ENCODE measurements at places on chromosomes 3 and 15.

GRCh38 chr15:54998661-54999060, 198.1 kb downstream of the RSL24D1 start:
- DNase-seq = no peak

- no peak for DNase-seq
Observed at GRCh38 chr3:8560366-8561007, 58.9 kb downstream of the LMCD1 start.

DNA sequence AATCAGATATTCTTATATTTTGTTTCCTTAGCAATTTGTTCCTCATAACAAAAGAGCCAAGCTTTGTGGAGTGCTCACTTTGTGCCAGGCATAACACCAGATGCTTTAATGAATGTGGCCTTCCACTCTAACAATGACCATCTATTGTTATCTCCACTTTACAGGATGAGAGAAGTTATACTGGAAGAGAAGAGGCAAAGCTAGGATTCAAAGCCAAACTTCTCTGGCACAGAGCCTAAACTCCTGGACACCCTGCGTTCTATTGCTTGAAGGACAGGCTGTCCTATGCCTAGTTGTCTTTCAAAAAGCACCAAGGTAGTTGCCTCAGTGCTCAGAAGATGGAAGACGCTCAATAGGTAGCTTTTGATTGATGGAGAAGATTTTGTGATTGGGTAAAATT, 123.2 kb upstream of the FEZF2 start:
- no peak for DNase-seq

DNA sequence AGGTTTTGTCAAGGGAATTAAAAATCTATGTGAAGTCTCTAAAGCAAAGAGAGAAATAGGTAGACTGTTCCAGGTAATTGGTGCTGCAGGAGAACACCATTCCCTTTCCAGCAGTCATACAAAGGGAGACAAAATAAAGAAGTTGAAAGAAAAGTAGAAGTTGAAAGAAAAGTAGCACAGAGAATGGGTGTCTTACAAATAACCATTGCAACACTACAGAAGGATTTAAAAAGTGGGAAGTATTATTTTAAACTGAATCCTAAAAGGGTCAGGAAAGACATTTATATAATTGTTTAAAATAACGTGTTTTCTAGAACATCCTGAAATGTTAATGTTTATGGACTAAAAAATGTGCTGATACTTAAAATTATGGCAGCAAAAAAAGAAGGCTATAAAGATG, 223.8 kb downstream of the RSRC1 start:
- DNase-seq = no peak

DNA sequence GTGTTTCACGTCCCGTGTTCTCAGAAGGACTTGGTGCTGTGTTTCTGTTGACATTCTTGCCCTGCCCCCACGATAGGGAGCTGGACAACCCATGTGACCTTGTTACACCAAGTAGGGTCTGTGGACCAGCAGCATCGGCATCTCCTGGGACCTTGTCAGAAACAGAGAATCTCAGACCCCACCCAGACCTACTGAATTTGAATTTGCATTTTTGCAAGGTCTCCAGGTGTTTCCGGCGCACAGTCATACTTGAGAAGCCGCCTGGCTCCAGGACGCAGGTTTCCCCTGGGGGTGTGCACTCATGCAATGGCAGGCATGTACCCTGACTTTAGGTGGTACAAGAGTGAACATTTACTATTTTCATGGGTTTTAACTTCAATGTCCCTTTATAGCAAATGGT, 117.9 kb downstream of the TLE3 start:
- no peak for DNase-seq

DNA sequence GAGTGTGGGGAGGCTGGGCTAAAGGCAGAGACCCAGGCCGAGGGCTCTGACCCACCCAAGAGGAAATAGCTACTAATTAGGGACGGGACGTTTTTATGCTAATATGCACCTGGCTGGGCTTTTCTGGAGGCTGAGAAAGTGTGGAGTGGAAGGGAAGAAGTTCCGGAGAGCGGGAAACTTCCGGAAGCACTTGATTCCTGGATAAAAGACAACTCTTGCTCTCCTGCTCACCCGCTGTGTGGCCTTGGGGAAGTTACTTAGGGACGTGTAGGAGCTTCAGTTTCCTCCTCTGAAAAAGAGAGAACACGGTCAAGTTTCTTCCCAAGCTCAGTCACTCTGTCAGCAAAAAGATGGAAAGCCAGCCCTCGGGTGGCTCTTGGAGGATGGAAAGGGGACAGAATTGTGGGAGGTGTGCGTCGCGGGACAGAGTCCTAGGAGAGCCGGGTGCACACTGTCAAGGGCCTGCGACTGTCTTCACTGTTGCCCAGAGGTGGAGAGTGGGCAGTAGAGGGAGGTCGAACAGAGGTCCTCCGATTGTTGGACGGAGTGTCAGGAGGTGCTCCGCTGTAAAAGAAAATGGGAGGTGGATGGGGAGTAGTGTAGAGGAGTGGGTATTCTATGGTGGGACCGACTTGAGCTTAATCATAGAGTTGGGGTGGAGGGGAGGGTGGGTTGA, 43.2 kb downstream of the EPHB3 start:
- DNase-seq = no peak

DNA sequence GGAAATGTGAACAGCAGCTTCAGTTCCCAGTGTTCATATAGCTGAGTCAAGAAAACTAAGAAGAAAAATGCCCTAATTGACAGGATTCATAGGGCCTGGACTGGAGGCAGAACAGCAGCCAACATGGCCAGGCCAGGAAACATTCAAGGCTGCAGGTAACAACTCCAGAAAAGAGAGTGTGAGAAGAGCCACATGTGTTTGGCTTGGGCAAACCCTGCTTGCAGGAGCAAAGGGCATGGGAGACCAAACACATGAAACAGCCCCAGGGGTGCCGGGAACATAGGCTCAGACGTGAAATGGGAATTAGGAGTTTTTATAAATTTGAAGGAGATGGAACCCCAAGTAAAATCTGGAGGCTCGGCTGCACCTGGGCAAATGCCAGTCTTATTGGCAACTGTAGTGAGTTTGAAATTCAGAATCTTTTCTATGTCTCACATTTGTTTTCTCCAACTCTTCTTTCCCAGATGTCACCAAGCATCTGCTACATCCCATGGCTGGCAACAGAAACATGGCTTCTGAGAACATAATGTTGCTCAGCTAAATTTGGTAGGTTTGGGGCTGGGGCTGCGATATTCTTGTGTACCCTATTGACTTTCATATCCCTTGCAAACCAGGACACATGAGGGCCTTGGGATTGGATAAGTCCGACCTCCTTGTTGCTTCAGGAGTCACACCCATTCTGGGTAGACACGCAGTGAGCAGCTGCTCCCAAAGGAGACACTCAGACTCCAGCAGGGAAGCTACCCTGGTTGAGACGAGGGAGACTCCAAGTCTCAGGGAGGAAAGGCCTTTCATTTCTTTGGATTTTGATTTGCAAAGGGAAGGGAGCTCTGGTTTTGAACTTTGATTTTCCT, 98.9 kb upstream of the CLSTN2 start:
- no peak for DNase-seq

DNA sequence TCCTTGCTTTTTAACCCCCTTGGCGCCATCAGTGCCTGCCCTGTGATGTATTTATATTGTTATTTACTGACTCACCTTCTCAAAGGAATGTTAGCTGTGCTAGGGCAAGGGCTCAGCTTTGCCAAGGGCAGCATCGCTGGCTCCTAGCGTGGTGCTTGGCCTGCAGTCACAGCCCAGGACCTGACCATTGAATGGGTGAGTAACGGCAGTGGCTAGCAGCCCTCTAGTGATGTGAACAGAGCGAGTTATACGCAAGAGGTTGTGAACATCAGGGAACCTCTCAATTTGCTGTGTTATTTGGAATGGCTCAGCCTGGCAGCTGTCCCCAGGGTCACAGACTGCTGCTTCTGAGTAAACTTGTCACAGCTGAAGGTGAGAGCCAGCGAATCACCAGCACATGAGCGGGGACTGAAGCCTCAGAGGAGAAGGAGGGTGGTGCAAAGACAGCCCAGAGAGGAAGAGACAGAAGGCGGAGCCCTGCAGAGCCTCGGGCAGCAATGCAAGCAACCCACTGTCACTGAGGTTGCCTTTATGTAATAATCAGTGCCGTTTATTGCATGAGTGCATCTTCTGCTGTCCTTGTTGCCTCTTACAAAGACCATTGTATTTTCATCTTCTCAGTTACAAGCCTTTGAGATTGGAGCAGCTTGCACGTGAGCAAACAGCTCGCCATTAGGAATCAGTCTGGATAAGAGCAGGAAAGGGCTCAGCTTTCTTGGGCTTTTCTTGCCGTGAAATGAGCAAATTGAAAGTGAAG, 158.3 kb downstream of the SLCO3A1 start:
- no peak for DNase-seq

DNA sequence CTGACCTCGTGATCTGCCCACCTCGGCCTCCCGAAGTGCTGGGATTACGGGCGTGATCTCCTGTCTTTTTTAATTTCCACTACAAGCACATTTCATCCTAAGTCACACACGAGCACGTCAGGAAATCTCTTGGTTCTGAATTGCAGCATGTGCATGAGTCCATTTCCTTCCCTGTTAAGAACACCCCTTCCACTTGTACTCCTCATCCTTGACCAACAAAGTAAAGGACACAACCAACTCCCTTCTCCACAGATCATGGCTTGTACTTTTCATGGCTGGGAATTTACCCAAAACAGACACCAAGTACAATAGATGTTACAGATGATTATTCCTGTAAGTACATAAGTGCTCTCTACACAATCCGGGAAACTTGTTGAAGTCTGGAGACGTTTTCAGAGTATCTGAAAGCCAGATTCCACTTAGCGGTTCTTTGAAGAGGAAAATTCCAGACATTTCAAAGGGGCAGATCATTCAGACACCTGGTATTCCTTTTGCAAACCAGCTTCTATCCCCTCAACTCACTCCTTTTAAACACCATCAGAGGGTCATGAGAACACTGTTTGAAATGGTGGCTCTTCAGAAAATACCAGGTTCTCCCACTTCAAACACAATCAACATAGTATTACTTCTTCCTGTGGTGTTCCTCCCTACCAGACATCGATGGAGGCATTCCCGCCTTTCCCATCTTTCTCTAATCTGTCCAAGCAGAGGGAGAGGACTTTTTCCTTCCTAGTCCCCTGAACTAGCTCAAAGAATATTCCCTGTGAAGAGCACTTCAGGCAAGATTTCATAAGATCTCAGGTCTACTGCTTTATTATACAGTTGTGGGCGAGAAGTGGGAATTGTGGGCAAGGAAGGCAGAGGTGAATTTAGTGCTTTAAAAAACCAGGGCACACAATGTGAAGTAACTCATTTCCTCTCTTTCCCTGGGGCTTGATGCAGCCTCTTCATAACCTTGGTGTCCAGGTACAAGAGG, 80.1 kb upstream of the TSC22D2 start:
- DNase-seq = no peak

GRCh38 chr15:88002706-88003105, 253.8 kb downstream of the NTRK3 start:
- no peak for DNase-seq

- no peak for DNase-seq
Observed at GRCh38 chr3:170228093-170228766, 6.0 kb downstream of the PRKCI start.

DNA sequence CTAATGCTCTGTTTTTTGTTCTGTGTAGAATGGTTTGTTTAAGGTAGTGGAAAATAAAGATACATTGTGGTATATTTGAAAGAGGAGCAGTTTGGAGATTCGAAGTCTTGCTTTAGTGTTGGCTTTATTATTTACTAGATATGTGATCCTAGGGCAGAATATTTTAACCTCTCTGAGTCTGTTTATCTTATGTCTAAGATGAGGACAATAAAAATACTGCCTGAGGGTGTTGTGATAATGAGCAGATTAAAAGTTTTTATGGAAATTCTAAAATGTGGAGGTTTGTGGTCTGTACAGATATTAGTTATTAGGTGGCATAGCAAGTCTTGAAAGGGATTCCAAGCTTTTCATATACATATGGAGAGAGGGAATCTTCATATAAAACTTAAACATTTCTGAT, 15.0 kb downstream of the TCF12 start:
- no peak for DNase-seq

- DNase-seq = no peak
Observed at GRCh38 chr3:157610876-157611535, 107.8 kb upstream of the VEPH1 start.

GRCh38 chr15:48408327-48408726, 77.1 kb downstream of the DUT start:
- DNase-seq = no peak

GRCh38 chr15:29672923-29673809, 149.1 kb downstream of the TJP1 start:
- no peak for DNase-seq

GRCh38 chr15:69031013-69032001, 16.8 kb downstream of the NOX5 start:
- no peak for DNase-seq

DNA sequence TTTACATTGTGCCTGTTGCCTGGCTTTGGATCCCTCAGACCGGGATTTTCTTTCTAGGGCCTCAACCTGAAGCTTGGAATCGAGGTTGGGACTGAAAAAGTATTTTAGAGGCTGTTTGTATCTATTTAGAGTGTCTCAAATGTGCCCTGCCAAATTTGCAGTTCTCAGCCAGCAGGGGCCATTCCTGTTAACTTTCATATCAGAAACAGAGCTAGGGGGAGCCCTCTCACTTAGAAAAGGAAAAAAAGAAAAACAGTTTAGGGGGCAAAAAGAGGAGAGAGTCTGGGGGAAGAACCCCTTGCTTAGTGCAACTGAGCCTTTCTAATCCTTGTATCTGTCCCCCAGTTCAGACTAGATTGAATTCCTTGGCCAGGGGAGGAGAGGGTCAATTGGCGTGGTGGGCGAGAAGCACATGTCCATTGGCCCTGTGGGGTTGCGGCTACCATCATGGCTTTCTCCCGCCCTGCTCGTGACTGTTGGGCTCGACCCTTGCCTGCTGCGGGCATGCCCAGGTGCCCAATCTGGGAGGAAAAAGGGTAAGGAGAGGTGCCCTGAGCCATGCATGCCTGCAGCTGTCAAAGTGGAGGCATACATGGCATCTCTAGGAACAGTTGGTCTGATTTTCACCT, 101.6 kb downstream of the CFAP44 start:
- DNase-seq = no peak

DNA sequence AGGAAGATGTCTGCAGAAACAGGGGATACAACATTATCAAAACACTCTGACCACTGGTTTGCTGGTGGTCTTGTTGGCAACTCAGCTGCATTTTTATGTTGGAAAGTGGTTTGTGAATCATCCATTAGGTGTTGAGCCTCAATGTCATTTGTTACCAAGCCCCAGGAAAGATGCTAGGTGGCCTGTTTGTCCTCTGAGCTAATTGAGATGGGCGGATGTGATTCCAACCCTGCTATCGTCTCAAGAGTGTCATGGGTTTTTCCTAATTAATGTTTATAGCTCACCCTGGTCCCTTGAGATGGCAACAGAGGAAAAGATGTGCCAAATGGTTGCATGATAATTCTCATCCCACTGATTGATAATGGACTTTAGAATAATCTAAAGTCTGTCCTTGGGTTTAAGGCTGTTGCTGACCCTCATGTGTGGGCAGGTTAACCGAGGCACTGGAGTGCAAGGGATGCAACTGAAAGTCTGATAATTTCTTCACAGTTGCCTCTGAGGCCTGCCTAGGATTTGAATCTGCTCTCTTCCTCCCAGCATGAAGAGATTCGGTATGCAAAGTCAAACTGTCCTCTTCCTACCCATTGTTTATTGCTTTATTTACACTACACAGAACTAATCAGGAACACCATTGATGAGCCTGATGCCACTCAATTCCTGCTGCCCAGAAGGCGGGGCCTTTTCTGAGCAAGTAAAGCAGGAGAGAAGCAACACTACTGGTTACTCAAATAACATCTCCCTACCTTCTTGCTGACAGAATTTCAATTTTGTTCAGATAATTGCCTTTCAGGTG, 166.2 kb upstream of the TBC1D5 start:
- DNase-seq = no peak

Data from activated T-helper 1 cell treated with anti-CD3 and anti-CD28 coated beads, Interleukin-2, amount 50 U/mL, for 16 hours (primary cell).